Adrenal gland (tissue), 19 donors: ENCODE measurements at places on chromosomes 1 and 21. TPM values are rescaled to one million over a fixed set of nuclear protein-coding genes. Genes with fewer than 3 reads are reported as not detected.

DNA sequence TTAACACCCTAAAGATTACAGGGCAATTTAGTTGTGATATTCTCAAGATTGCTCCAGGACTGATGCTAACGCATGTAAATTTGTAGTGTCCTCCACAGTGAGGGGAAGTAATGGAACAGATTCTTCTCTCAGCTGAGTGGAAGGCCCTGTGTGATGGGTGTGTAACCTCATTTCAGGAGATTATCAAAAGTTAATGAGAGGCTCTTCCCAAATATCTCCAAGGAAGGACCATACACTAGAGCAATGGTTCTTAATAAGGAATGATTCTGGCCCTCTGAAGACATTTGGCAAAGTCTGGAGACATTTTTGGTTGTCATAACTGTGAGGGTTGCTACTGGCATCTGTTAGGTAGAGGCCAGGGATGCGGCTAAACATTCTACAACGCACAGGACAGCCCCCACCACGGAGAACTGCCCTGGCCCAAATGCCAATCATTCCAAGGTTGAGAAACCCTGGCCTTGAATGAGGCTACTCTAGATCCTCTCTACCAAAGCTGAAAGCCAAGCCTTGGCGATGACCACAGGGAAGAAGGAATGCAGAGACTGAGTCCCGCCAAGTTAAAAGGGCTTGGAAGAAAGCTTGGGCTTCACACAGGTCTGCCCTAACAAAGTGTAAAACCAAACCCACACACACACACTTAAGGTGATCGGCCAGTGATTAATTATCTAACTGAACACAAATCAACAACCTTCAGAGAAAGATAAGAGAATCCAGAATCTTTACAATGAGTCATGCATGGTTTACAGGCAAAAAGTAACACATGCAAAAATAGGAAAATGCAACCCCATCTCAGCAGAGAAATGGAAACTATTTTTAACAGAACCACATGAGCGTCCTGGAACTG lies 135.8 kb downstream of the SYF2 start:
- no peak for DNase-seq

The SLC1A7 gene
- 0.17 TPM for total RNA-seq

The BLZF1 gene
- 19.0 TPM for total RNA-seq

The SDHC gene
- total RNA-seq = 213 TPM

The DENND2C gene
- total RNA-seq = 2.4 TPM

DNA sequence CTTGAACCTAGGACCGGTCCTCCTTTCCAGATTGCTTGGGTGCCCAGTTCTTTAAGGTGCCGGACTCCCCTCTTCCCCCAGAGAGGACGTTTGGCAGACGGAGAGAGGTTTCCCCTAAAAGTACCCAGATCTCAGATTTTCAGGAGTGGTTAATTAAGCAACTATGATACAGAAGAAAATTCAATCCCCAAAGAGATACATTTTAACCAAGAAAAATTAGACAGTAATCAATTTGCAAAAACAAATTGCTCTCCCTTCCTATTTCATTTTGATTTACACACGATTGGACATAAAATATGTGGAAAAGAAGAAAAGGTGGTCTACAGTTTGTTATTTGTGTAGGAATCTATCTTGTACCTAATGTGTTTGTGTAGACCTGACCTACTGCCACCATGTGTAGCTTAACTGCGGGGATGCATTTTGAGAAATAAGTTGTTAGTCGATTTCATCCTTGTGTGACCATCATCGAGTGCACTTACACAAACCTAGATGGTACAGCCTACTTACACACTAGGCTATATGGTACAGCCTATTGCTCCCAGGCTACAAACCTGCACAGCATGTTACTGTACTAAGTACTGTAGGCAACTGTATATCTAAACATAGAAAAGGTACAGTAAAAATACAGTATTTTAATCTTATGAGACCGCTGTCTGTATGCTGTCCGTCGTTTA lies 755 bp downstream of the RPAP2 start:
- DNase-seq = no peak

DNA sequence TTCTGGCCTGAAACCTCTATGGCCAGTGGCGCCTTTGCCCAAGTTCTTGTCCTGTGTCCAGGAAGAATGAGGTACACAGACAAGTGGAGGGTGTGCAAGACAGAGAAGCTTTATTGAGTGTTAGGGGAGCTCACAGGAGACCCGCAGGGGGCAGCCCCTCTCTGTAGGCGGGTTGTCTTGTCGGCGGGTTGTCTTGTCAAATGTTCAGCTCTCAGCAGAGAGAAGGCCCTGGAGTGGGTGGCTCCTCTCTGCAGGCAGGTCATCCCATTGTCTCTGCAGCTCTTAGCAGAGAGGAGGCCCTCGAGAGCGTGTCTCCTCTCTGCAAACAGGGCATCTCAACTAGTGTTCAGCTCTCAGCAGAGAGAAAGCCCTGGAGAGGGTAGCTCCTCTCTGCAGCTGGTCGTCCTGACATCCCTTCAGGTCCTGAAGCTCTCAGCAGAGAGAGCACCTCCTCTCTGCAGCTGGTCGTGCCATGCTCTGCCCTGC lies 11.0 kb downstream of the COL6A2 start:
- peak; percentile 28 for DNase-seq

The GCSAML gene
- total RNA-seq = not detected

DNA sequence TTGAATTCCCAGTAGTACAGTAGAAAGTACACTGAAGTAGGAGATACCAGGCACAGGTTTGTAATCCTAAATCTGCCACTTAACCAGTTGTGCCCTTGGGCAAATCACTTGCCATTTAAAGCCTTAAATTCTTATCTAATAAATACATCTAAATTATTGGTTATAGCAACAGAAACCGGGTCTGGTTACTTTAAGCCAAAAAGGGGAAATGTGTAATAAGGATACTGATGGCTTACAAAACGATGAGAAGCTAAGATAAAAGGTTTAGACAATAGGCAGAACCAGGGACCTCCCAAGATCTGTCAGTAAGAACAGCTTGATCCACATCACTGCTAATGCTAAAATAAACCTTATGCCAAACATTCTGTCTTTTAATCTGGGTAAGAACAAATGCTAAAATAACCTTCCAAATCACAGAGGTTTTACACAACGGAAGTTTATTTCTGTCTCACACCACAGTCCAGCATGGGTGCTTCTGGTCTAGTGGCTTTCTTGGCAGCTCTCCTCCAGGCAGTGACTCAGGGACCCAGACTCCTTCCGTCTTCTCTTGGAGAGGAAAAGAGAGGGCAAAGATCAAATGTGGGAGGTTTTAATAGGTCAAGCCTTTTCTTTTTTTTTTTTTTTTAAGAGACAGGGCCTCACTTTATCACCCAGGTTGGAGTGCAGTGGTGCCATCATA lies 16.5 kb upstream of the ZMYM1 start:
- no peak for DNase-seq

- DNase-seq = peak; percentile 94
Observed at GRCh38 chr1:16181887-16182719, 26.2 kb upstream of the EPHA2 start.

The ARPC5 gene
- total RNA-seq = 113 TPM

The ERICH3 gene
- total RNA-seq = 1.1 TPM

- DNase-seq = no peak
Observed at GRCh38 chr1:186577216-186577615, 103.0 kb downstream of the PTGS2 start.

DNA sequence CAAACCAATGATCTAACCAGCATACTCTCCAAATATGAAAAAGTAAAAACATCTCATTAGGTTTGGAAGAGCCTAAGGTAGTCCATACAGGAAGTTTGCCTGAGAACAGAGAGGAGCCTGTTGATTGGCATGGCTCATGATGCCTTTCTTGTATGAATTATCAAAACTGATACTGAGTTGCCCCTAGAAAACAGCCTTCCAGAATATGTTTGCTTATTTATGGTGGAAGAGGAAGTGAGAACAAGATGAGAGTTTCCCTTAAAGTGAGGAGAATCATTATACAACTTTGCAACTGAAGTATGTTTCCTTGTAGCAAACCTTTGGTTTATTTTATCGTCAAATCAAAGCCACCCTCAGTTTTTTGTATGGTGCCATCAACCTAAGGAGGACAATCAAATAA lies 23.8 kb upstream of the KIAA1614 start:
- no peak for DNase-seq

- no peak for DNase-seq
Observed at GRCh38 chr1:218305472-218306064, 20.5 kb downstream of the RRP15 start.

The OR2M4 gene
- not detected for total RNA-seq

- no peak for DNase-seq
Observed at GRCh38 chr1:211469113-211469512, 22.8 kb downstream of the RD3 start.

DNA sequence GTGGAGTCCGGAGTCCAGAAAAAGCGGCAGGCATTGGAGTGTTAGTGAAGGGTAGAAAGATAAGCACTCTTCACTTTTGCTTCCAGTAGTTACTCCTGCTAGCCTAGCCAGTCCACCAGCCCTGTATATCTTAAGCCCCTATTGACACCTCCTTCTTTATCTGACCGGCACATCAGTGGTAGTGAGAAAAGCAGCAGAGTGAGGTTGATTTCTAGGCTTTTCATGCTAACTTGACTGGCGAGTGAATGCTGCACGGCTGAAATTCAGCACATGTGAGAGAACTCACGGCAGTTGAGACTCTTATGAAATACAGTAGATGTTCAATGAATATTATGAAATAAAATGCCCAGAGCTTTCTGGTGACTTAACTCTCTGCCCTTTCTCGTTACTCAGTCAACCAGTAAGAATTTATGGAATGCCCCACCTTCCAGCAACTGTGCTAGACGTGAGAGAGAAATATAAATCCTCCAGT lies 128.2 kb downstream of the CACHD1 start:
- no peak for DNase-seq
